Activated CD4-positive, alpha-beta T cell treated with anti-CD3 and anti-CD28 coated beads, Interleukin-2, amount 50 U/mL, for 48 hours (primary cell): ENCODE measurements at places on chromosomes 2 and 18.

- DNase-seq: peak; percentile 69
Measured at GRCh38 chr2:239264838-239265651, 135.8 kb downstream of the HDAC4 start.

- DNase-seq: no peak
Measured at GRCh38 chr18:54191352-54191751, 33.1 kb downstream of the MBD2 start.

DNA sequence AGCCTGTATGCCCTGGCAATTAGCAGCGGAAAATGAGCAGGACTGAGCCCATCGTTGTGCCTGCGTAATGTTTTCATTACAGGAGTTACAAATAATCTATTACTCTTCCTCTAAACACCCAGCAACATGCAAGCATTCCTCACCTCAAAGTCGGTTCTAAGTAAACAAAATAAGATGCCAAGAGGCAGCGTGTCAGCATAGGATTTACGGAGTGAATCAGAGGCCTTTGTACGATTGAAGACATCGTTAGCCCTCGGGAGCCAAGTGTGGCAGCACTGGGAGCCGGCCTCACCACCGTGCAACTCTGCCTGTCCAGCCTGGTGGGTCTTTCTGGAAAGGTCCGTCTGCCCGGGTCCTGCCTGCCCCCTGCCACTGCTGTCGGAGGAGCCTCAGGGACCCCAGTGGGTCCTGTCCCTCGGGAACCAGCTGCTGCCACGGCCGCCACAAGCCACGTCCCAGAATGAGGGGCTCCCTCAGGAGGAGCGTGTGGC, 80.1 kb upstream of the CTDP1 start:
- no peak for DNase-seq

DNA sequence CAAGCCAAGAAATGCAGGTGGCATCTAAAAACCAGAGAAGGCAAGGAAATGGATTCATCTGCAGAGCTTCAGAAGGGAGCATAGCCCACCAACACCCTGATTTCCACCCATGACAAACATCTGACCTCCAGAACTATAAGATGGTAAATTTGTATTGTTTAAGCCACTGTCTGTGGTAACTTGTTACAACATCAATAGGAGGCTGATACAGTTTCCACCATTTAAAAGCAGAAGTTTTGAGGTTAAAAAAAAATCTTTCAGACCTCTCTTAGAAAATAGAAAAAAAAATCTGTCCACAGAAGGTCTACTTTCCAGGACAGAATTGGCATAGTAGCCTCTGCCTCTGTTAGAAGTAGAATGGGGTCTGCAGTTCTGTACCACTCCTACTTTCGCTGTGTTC, 37.2 kb downstream of the SLC40A1 start:
- no peak for DNase-seq

DNA sequence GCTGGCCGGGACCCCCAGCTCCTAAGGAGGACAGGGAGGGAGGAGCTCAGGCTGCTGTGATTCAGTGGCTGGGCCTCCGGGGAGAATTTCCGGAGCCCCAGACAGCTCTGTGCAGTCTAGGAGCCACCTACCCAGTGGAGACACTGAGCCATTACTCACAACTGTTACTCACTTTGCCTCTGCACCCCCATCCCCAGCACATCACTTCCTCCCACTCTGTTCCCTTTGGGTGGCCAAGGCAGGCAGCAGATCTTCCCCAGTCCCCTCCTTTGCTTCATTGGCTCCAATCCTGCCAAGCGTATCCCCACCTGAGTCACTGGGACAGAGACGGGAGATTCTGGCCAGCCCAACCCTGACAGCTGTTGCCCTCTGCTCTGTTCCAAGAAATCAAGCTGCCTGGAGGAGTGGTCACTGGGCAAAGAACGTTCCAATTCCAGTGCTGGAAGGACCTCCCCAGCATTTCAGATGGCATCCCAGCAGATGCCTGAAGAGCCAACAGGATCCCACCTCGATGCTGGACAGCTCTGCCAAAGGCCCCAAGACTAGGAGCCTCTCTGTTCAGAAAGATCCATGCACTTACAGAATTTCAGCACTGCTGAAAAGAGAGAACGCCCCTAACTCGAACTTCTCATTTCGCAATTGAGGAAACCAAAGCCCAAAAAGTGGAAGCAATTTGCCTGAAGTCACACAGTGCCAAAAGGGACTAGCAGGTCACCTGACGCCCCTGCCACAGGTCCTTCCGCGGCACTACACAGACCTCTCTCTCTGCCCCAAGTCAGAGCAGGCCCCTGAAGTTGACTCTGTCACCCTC, 68.3 kb downstream of the TNS1 start:
- no peak for DNase-seq

DNA sequence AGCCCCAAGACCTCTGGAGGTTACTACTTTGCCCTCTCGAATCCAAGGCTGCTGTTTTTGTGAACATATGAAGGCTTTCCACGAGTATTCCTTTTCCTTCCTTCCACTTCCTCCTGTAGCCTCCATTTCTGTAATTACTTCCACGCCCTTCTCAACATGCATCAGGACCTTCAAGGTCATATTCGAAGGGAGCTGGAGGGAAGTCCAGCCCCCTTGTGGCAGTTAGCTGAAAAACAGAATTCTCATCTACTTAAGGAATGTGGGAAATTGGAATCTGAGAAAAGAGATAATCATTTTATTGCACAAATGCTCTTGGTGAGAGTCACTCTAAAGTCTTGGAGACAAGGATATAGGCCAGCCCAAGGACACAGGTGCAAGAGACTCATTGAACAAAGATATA, 1000.2 kb downstream of the TDRD15 start:
- DNase-seq: no peak

- DNase-seq: no peak
Measured at GRCh38 chr18:13496691-13497281, 229.6 kb downstream of the FAM210A start.

DNA sequence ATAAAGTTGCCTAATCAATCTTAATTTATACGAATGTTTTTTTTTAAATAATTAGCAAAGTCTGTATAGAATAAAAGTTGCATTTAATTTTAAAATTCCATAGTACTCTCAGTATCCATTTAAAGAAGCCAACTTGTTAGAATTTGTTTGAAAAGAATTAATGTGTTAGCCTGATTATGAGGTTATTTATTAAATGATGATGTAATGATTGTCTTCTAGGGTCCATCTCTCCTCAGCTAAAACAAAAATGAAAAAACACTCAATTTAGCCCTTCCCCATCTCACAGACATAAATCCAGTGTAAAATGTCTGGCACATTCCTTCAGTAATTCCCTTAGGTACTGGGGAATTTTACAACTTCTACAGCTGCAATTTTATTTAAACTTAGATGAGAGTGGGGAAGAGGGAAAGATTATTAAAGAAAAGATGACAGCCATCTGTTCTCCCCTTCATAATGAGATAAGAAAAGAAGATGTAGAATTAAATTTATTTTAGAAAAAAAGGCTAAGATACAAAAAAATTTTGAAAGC, 68.6 kb downstream of the BARD1 start:
- DNase-seq: no peak

DNA sequence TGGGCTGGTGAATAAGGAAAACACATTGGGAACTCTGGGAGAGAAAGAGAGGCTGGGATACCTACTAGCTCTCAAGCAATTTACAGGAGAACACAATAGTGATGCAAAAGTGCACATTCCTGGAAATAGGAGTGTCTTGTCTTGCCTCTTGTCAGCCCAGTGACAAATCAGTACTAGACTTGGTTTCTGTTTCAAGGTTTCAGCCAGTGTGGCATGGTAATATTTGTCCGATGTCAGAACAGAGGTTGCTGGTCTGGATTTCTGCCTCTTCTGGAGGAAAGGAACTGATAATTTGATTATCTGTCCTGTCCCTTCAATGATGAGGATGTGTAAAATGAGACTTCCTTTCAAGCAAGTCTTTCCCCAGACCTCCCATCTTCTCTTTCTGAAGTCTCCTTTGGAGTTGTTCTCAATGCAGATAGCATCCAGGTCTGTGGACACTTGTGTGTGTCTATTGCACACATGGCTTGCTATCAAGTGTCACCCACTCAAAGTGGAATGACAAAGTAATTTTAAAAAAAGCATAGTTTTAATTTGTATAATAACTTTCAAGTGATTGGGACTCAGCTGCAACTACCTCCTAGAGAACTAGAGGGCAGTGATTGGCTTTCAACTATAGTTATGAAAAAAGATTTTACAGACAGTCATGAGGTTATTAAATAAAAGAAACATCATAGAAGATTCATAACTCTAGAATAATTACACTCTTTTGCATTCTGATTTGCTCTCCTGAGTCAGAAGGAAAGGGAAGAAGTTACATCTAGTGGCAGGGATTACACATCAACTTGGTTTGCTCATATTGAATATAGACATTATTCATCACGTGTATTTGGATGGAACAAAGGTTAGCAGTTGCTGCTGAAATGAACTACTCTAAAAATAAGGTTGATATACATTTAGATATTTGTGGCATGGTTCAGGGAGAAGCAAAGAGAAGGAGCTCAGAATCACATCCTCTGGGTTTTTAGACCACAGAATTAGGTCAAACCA, 4.5 kb downstream of the GPR39 start:
- no peak for DNase-seq

GRCh38 chr2:182077448-182078142, 91.9 kb downstream of the PPP1R1C start:
- DNase-seq: peak; percentile 4

- no peak for DNase-seq
Measured at GRCh38 chr18:27412556-27412955, 227.4 kb upstream of the CHST9 start.
